NCI-H1694 (cell line): ENCODE measurements at places on chromosomes 3 and 15.

GRCh38 chr3:51538459-51539290, at the start of gene RAD54L2:
Gene RAD54L2, plus strand, starts transcription at chr3:51538719. Its CDS starts 51,702 bp downstream, at chr3:51590421.
- peak; percentile 6 for DNase-seq

DNA sequence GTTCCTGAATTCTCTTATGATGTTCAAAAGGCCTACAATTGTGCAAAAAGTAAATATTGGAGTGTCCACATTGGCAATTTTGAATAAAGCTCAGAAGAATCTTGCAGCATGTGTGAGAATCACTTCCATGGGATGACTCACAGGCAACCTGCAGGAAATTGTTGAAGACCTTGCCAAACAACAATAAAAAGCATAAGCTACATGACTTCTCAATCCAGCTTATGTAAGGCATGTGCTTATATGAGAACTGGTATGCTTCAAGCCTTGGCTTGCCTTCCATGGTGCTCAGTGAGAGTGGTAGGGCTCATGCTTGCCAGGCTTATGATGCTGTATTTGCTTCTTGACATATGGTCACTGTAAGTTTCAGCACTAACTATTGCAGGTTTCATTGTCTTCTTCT, 18.4 kb upstream of the BCHE start:
- peak; percentile 16 for DNase-seq

- no peak for DNase-seq
These were observed 144.6 kb downstream of the VGLL4 start for GRCh38 chr3:11499144-11499543.

GRCh38 chr15:101010781-101011180, 91.6 kb downstream of the LRRK1 start:
- no peak for DNase-seq

- DNase-seq: no peak
These were observed 158.7 kb downstream of the EPHA3 start for GRCh38 chr3:89266074-89266473.

DNA sequence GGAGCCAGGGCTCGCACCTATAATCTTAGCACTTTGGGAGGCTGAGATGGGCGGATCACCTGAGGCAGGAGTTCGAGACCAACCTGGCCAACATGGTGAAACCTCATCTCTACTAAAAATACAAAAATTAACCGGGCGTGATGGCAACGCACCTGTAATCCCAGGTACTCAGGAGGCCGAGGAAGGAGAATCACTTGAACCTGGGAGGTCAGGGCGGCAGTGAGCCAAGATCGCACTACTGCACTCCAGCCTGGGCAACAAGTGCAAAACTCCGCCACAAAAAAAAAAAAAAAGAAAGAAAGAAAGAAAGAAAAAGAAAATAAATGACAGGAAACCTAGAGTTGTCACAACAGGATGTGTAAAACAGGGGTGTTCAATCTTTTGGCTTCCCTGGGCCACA, 3.0 kb upstream of the NMB start:
- DNase-seq: no peak

GRCh38 chr3:37940242-37940908, 50.2 kb upstream of the VILL start:
- no peak for DNase-seq

DNA sequence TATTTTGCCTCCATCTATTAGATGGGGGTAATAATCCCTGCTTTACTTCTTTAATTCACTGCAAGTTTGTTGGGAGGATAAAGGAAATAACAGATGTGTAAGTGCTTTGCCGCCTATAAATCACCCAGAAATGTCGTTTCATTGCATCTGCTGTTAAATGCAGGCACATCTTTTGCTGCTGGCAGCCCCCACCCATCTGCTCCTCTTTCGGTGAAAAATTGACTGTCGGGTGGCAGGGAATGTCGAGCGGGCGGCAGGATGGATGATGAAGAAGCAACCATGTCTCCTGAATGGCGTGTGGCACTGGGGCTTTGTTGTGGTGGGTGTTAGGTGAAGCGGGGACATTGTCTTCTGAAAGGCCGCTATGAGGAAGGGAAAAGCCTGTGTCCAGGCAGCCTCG, 543 bp upstream of the REC114 start:
- DNase-seq: peak; percentile 77

- DNase-seq: no peak
These were observed 382 bp upstream of the POMGNT2 start for GRCh38 chr3:43106293-43106628.

DNA sequence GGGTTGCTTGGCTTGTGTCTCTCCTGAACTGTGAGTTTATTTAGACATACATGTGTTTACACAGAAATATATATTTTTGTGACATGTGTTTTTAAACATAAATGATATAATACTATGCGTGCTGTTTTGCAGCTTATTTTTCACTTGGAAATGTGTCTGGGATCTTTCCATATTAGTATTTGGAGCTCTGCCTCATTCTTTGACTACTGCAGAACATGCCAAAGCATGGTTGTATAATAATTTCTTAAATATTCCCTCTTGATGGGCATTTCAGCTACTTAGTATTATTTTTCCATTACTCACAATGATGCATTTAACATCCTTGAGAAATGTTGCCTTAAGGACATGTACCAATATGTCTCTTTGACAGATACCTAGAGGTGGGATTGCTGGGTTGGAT, 19.5 kb downstream of the ANAPC13 start:
- DNase-seq: no peak

DNA sequence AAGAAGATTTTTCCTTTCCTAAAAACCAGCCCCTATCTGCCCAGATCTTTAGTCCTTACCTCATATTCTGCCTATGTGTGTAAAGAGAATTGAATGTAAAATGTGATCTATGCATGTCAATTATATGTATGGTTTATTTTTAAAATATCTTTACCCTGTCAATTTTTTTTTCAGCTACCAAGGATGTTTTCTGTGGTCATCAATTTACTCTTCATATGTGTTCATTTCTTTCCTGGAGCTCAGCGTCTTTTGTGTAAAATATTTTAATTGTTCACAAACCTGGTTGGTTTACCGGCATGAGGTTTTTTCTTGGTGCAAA, 1.7 kb upstream of the NR2F2 start:
- no peak for DNase-seq

DNA sequence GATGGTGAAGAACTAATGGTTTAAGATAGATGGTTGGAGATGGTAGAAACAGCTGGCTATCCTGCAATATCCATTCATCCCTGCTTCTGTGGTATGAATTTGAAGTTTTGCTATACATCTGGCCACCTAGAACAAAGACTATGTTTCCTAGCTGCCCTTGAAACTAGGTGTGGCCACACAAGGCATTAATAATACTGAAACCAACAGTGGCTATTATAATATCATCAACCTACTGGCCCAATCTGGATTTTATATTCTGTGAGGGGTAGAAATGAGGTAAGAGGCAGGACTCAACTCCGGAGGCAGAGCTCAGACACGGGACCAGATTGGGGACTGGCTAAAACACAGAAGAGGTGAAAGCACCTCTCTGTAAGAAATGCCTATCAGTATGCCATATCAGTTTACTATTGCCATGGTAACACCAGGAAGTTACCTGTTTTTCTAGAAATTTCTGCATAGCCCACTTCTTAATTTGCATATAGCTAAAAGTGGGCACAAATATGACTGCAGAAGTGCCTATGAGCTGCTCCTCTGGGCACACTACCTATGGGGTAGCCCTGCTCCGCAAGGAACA, 8.4 kb downstream of the IFT80 start:
- no peak for DNase-seq

DNA sequence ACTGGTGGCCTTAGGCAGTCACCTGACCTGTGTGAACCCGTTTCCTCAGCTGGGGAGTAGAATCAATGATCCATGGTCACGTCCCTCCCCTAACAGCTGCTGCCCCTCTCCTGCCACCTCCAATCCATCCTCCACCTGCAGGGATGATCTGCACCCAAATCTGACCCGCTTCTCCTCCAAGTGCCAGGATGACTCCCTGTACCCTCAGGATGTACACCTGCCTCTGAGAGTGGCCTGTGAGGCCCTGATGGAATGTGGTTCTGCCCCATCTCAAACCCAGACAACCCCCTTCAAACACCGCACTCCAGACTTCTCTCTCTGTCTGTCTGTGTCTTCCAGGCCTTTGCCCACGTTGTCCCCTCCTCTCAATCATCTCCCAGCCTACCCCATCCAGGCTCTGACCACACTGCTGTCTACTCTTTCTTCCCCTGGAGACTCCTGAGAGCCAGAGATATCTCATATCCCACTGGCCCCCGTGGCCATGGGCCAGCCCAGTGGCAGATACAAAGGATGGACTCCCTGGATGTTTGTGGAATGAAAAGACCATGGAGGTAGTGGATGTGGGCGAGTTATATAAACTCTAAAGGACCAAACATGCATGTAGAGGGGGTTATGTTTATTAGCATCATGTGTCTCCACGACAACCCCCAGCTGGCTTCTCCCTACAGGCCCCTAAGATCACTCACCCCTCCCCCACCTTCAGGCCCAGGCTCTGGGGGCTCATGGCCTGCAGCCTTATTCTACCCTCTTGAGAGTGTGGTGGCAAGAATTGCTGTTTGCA, 84.9 kb downstream of the SMAD6 start:
- no peak for DNase-seq

GRCh38 chr3:12159227-12159601, 502 bp upstream of the TIMP4 start:
- no peak for DNase-seq

- DNase-seq: no peak
These were observed 228.6 kb upstream of the IL12A start for GRCh38 chr3:159760046-159760445.

GRCh38 chr3:75610773-75611172, 53.4 kb upstream of the FRG2C start:
- DNase-seq: no peak
